ENCODE measurements at places on chromosomes 3 and 15.

GRCh38 chr3:29258161-29258560 lies 22.7 kb upstream of the RBMS3 start:
- DNase-seq: no peak

DNA sequence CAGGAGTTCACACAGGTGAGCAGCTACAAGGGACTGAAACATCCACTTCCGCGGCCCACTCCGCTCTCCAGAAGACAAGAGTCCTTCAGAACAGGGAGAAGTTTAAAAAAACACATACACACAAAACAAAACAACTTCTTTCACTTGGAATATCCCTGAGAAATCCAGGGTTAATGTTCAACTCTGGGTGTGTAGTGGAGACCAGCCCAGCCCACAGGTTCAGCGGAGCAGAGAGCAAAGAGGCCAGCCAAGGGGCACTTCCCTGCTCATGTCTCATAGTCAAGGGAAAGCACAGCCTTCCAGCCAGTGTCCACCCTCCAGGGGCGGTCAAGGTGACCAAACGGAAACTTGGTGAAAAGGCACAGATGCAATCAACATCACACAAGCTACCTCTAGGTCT lies 41.6 kb downstream of the WNT5A start:
- DNase-seq: no peak

DNA sequence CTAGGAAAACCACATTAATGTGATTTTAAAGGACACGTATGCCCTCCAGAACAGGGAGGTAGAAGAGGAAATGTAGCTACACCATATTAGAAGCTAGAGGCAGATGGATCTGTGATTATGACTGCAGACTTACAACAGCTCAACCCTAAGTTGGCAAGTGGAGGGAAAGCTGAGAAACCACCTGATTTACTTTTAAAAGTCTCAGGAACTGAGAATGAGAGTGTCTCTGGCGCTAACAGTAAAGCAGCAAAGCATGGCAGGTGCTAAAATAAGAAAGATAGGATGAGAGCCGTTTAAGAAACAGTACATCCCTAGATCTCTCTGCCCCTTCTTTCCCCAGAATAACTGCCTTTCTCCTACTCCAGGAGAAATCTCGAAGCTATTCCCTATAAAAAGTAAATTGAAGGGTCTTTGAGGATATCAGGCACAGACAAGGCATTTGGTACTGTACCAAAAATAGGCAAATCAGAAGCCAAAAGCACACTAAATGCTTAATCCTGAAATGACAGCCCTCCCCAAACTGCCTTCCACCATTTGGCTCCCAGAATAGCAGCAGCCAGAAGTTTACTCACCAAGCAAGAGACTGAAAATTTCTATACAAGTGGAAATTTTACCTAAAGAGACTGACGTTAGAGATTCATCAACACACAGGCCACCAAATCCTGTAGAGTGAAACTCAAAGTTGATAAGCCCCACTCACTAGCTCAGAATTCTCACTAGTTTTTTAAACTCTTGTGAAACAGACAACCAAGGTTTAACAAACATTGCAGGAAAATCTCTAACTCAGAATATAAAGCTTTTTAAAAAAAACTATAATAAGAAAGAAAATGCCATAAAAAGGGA lies 34.3 kb upstream of the PARP14 start:
- DNase-seq: no peak

DNA sequence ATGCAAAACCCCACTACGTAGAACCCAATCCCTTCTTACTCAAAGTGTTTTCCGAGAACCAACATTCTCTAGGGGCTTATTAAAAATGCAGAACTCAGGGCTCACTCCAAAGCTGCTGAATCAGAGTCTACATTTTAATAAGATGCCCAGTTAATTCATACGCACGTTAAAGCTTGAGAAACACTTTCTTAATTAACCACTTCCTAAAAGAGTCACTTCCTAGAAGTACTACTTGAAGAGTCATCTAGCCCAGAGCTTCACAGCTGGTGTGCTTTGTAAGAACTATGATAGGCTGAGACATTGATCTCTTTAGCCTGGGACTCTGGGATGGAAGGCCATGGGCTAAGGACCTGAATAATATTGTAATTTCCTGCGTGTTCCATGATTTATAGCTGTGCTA lies 9.0 kb downstream of the COL6A5 start:
- no peak for DNase-seq

GRCh38 chr3:38793721-38794120 lies 22.3 kb downstream of the SCN10A start:
- no peak for DNase-seq

- no peak for DNase-seq
Measured at GRCh38 chr15:82712036-82712435, 2.4 kb upstream of the AP3B2 start.

GRCh38 chr3:66121318-66121717 lies 82.6 kb upstream of the MAGI1 start:
- DNase-seq: no peak

DNA sequence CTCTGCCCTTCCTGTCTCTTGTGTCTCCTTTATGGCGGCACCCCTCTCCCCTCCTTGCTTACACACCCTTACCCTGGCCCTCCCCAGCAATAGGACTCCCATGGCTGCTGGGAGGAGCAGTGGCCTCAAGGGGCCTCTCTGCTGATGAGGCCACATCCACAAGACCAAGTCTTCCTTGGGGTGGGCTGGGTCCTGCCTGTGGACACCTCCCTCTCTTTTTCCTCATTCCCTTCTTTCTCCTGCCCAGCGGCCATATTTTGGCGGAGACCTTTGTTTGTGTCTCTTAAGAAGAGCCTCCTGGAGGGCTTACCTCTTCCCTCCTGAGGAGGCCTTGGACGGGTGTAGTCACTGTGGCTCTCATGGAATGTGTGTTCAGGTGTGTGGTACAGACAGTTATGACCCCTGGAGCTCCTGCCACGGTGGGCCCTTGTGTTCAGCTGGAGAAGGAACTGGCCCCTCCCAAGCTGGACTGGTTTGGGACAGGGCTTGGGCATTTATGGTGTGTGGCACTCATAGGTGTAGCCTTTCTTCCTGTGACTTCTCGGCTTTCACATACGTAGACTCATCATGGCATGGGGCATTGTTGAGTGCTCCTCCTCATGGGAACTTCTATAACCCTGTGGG lies 56.6 kb upstream of the APEH start:
- DNase-seq: no peak

DNA sequence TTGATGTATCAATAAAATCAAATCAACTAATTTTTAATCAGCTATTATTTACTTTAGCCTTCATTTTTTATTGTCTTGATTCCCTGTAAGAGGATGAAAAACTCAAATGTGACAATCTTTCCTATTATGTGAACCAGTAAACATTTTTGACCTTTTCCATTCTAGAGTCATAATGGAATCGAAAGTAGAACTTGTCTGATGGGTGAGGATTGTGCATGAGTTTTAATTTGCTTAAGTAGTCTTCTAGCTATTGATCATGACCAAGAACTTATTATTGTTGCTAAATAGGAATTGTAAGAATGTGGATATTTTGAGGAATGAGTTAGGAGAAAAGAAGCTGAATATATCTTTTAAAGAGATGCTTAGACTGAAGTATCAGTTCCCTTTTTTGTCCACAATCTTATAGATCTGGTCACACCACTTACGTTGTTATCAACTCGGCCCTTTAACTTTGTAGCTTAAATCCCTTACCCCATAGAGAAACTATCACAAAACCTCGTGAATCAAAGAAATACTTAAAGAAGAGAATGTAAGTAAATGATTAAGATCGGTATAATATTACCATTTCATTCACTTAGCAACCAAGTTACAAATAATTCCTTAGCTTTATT lies 147.3 kb downstream of the TP63 start:
- DNase-seq: no peak

DNA sequence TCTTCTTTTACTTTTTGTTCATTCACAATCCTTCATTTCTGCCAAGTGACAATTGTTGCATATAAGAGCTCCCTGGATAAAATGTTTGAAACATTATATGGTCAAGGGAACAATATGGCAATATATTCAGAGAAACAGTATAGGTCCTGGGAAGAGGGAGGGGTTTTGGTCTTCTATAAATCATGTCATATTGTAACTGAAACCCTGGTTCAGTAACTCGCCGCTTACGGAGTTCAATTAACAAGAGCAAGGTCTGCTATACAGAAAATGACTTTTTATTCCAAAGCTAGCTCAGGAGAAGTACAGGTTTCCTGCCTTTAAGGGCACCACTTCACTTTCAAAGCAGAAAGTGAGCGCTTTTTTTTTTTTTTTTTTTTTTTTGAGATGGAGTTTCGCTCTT lies 522.1 kb upstream of the TGFBR2 start:
- no peak for DNase-seq

GRCh38 chr15:96335411-96336024 lies 5.0 kb downstream of the NR2F2 start:
- no peak for DNase-seq

GRCh38 chr3:111851511-111851954 lies 7.5 kb upstream of the PHLDB2 start:
- DNase-seq: no peak

- no peak for DNase-seq
Measured at GRCh38 chr3:120767106-120767505, 24.6 kb downstream of the GTF2E1 start.

GRCh38 chr15:73956743-73957135 lies 30.5 kb downstream of the LOXL1 start:
- DNase-seq: no peak

DNA sequence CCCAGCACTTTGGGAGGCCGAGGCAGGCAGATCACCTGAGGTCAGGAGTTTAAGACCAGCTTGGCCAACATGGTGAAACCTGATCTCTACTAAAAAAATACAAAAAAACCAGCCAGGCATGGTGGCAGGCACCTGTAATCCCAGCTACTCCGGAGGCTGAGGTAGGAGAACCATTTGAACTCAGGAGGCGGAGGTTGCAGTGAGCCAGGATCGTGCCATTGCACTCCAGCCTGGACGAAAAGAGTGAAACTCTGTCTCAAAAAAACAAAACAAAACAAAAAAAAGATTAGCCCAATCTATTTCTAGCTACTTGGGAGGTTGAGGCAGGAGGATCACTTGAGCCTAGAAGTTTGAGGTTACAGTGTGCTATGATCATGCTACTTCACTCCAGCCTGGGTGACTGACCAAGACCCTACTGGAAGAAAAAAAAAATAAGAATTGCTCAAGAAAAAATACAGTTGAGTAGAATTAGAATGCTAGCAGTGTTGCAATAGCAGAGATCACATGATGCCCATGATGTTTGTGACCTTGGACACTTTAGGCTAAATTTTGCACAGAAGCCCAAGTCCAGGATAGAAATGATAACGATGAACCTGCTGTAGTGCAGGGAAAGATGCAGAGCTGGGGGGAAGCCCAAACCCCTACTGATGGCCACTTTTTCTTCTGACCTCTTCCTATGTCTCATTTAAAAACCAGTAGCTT lies 162.2 kb downstream of the LPP start:
- no peak for DNase-seq

- DNase-seq: no peak
Measured at GRCh38 chr3:31673950-31674349, 141.2 kb downstream of the STT3B start.

GRCh38 chr3:195540511-195540910 lies 2.6 kb downstream of the PPP1R2 start:
- no peak for DNase-seq

- no peak for DNase-seq
Measured at GRCh38 chr3:138449490-138449889, 15.1 kb downstream of the ESYT3 start.

DNA sequence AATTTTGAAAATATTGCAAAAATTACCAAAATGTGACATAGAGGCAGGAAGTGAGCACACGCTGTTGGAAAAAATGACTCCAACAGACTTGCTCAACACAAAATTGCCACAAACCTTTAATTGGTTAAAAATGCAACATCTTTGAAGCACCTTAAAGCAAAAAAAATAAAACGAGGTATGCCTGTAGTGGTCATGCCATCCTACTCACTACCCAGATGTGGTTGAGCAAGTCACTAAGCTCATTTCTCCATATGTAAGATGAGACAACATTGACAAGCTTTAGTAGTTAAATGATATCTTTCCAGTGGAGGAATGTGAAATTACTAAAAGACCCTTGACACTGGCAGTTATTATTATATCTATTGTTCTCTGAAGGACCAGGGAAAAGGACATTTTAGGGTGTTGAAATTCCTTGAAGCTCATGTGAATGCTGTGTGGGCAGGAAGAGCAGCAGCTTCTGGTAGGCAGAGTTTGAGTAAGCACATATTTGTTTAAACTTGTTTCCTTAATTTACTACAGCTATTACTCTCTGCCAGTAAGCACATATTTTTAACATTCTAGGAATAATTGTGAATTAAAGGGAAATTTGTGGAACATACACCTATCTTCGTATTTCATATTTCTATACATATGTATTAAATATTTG lies 131.6 kb upstream of the P2RY1 start:
- no peak for DNase-seq

DNA sequence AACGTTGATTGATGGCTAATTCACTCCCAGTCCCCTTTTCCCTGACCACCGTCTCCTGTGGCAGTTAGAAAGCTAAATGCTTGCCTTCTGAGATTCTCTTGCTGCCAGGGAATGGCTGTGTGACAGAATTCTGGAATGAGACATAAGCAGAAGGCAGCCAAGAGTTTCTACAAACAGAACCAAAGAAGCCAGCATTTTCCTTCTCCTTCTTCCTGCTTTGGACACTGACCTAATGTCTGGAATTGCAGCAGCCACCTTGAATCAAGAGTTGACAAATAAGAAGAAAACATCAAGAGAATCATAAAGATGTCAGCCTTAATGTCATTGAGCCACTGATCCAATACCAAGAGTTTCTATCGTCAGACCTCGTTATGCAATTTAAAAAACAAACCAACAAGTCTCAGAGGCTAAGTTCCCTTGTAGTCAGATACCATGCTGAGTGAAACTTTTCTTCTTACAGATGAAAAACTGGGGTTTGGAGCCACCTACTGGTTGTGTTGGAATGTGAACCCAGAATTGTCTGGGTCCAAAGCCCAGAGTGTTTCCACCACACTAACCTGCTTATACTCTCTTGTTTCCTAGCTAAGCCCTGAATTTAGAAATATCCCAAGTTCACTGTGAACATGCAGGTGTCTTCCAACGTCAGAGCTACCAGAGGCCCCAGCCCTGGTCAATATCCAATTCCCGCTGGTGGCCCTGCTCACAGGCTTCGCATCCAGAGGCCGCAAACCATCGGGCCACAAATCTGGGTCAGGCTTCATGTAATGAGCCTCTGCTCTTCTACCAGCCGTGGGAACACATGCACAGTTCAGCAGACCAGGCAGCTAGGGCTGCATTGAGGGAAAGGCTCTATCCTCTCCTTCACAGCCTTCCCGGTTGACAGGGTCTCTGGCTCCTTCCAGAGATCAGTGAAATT lies 42.5 kb downstream of the MCF2L2 start:
- no peak for DNase-seq

DNA sequence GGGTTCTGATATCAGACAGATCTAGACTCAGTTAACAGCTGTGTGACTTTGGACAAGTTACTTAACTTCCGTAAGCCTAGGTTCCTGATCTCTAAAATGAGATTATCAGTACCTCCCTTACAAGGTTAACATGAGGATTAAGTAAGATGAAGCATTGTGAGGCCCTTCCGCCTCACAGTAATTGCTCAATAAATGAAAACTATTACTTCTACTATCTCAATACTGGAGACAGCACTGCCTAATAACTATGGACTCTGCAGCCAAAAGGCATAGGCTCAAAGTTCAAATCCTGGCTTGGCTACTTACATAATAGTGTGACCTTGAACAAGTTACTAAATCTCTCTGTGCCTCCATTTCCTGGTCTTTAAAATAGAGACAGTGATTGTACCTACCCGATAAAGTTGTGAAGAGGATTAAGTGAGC lies 82.0 kb upstream of the ATP11B start:
- no peak for DNase-seq
